ENCODE measurements at places on chromosomes 6 and 20. TPM values are rescaled to one million over a fixed set of nuclear protein-coding genes. Genes with fewer than 3 reads are reported as not detected.

DHX16 gene
- 30.4 TPM for total RNA-seq

ZNF311 gene
- total RNA-seq, result 0.76 TPM

C6orf52 gene
- not detected for total RNA-seq

IP6K3 gene
- not detected for total RNA-seq

TDRD6 gene
- not detected for total RNA-seq

ENPP5 gene
- not detected for total RNA-seq

C20orf202 gene
- total RNA-seq, result not detected

TNFRSF6B gene
- total RNA-seq, result 39.9 TPM
